ENCODE measurements at places on chromosomes 1 and 21.
A peak's percentile ranks its signal among the peaks of the same experiment; 100 is the strongest.

DNA sequence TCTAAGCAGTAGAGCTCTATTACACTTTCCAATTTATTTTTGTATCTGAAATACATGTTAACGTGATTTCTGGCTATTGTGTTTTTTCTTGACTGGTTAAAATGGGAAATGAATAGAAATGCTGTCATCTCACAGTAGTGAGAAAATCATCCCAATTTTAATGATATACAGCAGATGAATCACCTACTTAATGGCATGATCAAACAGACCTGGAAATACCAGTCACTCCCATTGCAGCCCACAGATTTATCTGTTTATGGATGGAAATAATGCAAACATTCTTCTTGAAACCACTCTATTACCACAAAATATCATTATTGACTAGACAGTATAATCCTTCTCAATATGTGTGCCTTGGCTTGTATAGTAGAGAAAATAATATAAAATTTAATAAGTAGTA lies 497.8 kb upstream of the ADAMTS5 start:
- no peak for DNase-seq

DNA sequence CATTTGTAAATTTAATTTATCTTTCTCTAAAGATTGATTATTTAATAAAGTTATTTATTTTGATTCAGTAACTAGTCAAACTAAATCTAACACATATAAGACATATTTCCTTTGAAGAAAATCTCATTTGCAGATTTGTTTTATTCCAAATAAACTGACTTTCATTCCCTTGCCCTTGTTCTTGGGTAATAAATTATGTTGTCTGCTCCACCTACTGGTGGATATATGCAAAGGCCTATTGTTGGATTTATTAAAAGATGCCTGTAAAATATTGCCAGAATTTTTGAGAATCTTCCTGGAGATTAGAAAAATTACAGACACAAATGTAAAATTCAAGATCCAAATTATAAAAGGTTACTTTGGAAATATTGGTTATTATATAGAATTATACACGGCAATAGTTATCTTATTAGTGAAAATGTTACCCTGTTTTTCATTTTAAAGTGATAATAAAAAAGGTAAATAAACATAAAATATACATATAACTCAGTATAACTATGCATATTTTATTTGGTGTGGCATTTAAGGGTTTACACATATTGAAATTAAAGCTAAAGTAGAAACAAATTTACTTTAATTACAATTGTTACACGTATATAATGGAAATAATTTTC lies 116.1 kb downstream of the SPATA17 start:
- DNase-seq, result peak; percentile 8

- DNase-seq, result no peak
Measured at GRCh38 chr21:40186045-40186444, 318.8 kb downstream of the PCP4 start.

- no peak for DNase-seq
Measured at GRCh38 chr1:30329802-30330557, 393.4 kb downstream of the MATN1 start.

DNA sequence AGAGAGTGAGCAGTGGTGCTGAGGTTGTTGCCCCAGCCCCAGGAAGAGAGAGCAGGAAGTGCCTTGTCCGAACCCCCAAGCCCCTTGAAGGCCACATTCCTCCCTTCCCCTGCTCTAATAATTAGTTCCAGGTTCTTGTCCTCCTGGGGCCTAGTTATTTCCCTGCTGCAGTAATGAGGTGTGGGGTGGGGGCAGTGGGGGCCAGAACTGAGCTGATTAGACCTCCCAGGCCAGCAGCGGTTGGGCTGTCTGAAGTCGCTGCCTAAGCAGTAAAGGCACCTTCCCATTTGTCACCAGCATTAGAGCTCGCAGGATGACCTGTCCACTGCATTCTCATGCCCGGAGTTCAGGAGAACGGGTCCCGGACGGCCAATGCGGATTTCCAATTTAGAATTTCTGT lies 186.5 kb upstream of the CSF3R start:
- DNase-seq, result no peak

DNA sequence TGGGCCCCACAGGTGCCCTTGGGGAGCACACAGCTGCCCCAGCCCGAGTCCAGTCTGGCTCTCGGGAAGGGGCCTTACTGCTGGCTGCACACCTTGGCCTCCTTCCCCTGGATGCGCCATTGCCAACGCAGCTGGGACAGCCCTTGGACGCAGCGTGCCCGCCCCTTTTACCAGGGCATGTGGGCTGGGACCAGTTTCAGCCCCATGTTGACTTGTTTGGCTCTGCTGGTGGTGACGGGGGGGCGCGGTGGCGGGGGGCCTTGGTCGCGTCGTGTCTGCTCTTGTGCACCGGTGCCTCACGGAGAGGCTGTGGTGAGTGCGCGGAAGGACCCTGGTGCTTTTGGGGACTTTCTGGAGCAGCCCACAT lies 19.6 kb downstream of the SKI start:
- no peak for DNase-seq

DNA sequence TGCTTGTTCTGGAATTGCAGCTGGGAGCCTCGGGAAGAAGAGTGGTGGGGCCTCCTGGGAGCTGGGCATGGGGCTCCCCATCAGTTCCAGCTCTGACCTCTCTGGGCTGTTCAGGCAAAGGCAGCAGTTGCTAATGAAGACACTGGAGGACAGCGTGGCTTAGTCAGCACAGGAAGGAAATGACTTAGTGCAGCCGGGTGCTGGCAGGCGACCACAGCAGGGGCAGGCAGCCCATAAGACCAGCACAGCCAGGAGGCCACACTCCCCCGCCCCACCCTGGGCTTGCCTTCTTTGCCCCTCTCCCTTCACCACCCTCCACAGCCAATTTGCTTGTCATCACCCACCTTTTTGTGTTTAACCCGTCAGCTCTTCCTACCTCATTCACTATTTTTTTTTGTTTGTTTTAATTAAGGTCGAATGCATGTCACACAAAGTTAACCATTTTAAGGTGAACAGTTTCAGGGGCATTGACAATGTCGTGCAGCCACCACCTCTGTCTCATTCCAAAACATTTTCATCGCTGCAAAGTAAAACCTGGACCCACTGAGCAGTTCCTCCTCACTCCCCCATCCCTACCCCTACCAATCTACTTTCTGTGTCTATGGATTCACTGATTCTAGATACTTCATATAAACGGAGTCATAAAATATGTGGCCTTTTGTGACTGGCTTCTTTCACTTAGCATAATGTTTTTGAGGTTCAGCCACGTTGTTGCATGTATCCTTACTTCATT lies 10.9 kb downstream of the OLIG2 start:
- DNase-seq, result peak; percentile 19

DNA sequence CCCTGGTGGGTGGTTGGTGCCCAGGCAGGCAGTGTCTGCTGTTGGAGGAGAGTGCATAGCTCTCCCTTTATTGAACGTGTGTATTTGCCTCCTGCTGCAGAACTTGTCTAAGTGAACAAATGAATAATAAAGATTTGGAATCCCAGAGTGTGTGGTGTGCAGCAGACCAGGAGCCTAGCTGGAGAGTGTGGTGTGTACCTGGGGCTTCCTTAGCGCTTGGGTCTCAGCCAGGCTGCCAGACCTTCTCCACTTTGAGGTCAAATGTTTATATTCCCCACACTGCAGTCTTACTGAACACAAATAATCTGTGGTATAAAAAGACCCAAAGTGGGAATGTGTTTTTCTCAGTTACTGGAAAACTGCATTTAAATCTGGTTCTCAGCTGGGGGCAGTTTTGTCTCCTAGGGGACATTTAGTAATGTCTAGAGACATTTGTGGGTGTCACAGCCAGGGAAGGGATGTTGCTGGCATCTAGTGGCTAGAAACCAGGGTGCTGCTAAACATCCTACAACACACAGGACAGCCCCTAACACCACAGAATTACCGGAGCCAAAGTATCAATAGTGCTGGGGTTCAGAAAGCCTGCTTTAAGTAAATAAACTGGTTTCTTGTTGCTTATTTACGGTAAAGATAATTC lies 23.6 kb downstream of the SLC37A1 start:
- DNase-seq, result peak; percentile 40

- DNase-seq, result no peak
Measured at GRCh38 chr1:61740751-61741700, 1.3 kb upstream of the PATJ start.

GRCh38 chr21:42849759-42850412 lies 29.5 kb downstream of the WDR4 start:
- DNase-seq, result no peak

DNA sequence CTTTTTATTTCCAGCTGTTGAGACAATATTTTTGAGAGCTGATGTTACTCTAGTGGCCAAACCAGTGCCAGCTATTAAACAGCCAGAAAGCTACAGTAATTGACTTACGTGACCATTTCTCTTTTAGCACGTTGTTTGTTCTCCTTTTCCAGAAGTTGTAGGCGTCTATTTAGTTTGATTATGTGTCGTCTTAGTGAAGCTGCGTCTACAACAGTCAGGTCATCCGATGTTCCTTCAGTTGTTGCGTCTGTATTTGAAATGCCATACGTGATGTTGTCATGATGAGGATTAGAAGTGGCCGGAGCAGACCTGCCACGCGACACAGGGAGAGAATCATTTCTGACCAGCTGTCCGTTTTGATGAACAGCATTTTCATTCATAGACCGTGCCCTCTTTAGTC lies 38.2 kb downstream of the TMEM51 start:
- DNase-seq, result no peak

DNA sequence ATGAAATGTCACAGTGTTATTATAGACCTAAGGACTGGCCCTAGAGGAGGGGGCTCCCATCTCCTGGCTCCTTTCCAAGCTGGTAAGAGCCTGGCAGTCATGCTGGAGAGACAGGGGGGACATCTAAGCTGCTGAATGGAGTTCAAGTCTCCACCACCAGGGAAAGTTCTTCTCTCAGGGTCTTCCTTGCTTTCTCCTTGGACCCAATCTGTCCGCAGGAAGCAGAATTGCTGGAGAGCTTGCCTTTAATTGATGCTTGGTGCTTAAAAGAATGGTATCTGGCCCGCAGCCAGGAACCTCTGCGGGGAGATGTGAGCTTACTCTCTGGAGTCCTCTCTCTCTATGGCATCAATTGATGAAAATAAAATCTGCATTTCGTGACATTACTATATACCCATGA lies 25.1 kb downstream of the IRF2BP2 start:
- no peak for DNase-seq

- no peak for DNase-seq
Measured at GRCh38 chr1:70992521-70992920, 55.1 kb downstream of the PTGER3 start.

DNA sequence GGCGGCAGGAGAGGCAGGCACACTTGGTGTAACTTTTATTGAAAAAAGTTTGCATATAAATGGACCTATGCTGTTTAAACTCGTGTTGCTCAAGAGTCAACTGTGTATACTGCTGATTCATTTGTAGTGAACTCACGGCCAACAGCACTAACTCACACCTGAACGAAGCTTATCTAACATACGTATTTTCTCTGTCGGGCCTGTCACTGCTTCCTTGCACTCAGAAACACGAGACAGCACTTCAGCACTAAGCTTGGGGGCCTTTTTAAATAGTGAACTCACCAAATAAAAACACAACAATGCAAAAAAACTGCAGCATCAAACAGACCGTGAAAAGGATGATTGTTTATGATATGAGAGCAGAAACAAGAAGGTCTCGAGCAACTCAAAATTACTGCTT lies 58.9 kb upstream of the NEK2 start:
- no peak for DNase-seq

- peak; percentile 78 for DNase-seq
Measured at GRCh38 chr1:175154629-175155472, 37.7 kb downstream of the KIAA0040 start.

DNA sequence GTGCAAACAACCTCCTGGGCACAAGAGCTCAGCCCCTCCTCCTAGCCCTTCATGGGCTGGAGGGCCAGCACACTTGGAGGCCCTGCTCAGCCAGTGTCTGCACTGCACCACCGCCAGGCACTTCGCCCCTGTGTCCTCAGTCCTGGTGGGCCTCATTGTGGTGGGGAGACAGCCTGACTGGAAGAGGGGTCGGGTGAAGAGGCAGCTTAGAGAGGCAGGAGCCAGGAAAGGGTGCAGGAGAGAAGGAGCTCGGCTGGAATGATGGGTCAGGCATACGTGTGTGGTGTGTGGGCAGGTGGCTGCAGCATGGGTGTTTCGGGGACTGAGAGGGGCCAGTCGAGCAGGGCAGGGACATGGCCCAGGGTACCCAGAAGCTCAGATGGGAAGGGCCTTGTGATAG lies 4.1 kb downstream of the WNT3A start:
- DNase-seq, result no peak

GRCh38 chr1:113211467-113211866 lies 138.5 kb downstream of the LRIG2 start:
- DNase-seq, result no peak

GRCh38 chr21:33948951-33949444 lies 33.4 kb upstream of the ATP5PO start:
- no peak for DNase-seq
